Substantia nigra (tissue), 51 donors: ENCODE measurements at places on chromosomes 16 and 17.

DNA sequence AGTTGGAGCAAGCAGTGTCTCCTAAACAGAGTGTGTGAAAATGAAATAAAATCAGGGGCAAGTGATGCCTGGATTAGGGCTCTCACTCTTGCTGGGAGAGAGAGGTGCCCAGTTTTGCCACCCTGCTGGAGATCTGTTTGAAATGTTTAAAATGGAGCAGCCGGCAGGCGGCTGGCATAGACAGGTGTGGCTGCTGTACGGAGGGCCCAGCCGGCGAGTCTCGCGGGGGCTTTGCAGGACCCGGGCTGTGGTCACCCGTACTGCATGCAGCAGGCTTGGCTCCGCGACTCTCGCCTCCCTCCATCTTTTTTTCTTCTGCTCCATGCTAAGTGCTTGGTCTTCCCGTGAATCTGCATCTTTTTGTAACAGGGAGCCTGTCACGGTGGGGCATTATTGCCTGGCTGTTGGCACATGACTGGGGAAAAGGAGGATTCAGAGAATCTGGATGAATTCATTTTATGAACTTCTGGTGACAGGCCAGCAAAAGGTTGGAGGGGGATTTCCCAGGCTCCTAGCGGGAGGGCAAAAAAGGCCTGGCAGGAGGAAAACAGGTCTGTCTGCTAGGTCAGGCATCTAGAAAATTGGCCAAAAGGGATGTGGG is 1.8 kb downstream of the ZNRF1 start:
- DNase-seq = peak; percentile 16

GRCh38 chr17:40478486-40478885 is 22.9 kb downstream of the TNS4 start:
- no peak for DNase-seq

- no peak for DNase-seq
Observed at GRCh38 chr17:65589321-65589720, 27.9 kb upstream of the AXIN2 start.

DNA sequence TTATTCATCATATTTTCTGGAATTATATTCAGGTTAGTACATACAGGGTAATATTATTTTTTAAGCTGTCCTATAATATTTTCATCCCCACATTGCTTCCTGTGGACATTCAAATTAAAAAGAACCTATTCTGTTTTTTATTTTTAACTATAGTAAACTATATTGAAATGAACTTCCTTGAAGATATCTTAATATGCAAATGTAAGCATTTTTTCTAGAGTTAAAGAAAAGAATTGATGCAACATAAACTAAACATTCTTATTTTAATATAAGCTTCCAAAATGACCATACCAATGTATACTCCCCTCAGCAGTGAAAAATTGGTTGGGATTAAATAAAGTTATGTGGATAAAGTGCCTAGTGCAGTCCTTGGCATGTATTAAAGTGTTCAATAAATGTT is 416.6 kb downstream of the KIF2B start:
- no peak for DNase-seq

DNA sequence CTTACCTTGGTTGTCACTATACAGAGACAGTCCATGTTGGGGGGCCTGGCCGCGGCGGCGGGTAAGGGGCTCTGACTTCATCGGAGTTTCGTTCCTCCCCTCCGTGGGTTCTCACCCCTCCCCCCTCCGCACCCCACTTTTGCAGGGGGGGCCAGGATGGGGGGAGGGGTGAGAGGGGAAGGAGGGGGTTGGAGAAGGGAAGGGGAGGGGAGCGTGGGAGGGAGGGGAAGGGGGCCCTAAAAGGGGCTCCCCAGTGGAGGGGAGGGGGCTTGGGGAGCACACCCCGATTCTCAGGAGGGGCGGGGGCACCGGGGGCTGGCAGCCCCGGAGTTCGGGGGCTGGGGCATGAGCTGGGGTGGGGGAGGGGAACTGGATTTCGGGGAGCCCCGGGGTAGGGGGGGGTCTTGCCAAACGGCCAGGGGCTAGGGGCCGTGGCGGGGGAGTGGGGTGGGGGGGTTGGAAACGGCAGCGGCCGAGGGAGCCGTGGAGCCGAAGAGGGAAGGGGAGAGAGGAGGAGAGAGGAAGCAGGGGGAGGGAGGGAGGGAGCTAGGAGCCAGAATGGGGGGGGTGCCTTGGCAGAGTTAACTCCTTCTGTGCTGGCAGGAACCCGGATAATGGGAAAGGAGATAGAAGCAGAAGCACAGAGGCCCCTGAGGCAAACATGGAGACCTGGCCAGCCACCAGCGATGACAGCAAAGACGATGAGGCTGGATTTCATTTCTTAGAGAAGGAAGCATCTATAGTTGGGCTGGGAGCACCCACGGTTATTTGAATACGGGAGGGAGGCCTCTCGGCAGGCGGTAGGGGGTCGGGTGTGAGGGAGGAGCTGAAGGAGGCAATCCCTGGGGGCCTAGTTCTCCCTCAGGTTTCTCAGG is 2.3 kb downstream of the DLG4 start:
- DNase-seq = no peak

- DNase-seq = no peak
Observed at GRCh38 chr16:1491327-1491726, 1.8 kb upstream of the TELO2 start.

DNA sequence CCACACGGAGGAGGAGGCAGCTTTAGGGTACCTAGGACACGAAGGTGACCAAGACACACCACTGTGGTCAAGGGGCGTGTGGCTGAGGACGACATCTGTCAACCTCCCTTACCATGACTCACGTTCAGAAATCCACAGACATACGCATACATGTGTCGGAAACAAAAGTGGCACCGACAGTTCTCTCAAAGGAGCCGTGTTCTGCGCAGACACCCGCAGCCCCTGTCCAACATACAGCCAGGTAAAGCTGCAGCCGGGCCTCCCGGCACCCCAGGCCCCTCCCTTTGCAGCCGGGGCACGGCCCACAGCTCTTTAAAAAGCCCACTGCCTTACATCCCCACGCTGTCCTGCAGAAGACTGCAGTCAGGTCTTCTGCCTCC is 40.5 kb upstream of the KLHDC4 start:
- DNase-seq = no peak

GRCh38 chr17:78898947-78899346 is 4.1 kb downstream of the CEP295NL start:
- no peak for DNase-seq

DNA sequence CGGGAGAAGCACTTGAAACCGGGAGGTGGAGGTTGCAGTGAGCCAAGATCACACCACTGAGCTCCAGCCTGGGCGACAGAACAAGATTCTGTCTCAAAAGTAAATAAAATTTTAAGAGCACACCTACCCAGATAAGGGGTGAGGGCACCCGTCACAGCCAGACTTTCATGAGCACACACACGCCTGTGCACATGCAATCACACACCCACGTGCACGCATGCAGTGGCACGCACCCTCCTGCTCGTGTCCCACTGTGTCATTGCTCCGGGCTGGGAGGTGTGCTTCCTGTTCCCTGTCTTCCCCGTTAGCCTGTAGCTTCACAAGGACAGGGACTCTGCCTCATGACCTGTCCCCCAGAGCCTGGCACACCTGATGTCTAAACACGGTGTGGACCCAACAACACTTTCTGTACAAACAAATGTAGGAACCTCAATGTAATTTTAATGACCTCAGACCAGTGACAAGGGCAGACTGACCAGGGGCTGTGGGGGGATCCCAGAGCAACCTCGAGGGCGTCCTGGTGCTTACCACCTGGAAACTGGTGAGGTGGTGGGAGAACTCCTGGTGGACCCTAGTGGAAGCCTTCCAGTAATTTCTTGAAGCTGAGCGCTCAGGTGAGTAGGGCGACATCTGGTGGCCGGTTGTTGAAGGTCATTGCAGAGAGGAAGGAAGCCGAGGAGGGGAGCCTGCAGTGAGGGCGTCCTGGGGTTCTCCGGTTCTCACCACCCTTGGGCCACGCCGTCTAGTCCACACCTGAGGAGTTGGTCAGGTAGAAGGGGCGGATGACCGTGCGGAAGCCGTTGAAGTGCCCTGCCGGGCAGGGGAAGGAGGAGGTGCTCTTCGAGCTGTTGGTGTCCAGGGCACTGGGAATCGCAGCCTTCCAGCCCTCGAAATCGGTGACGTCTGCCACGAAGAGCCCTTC is 8.6 kb downstream of the LGALS3BP start:
- DNase-seq = peak; percentile 83

DNA sequence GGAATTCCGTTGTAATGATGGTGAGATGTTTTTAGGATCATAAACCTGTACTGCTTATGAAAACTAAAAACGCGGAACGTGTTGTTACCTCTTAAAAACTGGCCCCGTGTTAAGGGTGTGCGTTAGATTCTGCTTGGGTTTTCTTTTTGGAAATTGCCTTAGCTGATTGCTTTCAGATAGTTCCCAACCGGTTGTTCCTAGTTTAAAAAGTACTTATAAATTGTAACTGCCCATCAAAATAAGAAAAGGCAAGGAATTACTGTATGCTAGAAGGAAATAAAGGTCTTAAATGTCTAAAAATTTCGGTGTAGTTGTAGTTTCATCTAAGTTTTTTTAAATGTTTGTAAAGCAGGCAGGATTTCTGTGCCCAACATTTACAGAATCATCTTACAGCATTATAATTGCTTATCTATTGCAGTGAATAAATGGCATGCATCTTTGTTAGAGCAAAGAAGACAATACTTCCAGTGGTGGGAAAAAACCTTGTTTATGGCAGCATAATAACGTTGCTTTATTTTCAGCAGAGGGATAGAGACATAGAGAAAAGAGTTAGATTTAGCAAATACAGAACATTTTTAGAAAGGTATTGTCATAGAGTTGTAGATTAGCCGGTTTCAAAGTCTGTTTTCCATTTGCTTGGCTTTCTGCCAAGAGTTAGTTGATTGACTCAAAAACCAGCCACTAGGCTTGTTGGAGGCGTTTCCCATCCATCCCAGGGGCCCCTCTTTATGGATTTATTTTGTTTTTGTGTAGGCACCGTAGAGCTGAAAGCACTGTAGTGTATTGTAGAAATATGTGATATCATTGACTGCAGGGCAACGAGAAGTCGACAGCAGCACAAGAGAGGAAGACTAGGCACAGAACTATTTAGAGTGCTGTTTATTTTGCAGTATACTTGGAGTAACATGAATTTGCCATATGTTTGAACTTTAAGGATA is 1.7 kb downstream of the PPM1D start:
- DNase-seq = peak; percentile 24

DNA sequence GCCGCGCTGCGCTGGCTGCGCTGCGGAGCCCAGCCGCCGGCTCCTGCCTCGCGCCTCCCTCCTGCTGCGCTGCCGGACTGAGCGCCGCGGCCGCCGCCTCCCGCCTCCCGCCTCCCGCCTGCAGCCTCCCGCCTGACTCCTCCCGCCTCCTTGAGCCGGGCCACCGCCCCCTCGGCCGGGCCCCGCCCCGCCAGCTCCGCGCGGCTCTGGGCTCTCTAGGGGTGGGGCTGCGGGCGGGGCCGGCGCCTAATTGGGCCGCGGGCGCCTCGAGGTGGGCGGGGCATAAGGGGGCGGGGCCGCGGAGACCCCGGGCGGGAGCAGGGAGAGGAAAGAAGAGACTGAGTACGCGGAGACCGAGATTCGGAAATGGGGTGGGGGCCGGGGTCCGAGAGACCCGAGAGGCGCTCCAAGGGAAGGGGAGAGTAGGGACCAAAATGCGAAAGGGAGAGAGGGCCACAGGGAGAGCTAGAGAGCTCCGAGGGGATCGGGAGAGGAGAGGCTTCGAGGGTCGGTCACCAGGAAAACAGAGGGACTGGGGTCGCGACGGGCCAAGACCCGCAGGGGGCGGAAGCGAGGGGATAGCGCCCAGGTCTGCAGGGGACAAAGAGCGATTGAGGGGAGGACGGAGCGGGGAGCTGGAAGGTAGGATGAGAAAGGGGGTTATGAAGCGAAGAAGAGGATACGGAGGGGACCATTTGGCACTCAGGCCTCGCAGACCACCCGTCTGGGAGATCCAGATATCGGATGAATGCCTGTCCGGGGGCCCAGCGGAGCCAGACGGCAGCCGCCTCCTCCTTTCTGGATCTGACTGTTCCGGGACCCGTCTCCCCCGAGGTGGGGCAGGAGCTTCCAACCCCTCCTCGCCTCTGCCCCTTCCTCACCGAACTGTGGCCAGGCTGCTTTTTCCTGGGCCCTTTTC is at the start of gene C1QL1:
Gene C1QL1, minus strand, starts transcription at position 79 of the 919 bp plus-strand sequence. CDS start 255 bp downstream, outside the sequence.
- DNase-seq = peak; percentile 52

DNA sequence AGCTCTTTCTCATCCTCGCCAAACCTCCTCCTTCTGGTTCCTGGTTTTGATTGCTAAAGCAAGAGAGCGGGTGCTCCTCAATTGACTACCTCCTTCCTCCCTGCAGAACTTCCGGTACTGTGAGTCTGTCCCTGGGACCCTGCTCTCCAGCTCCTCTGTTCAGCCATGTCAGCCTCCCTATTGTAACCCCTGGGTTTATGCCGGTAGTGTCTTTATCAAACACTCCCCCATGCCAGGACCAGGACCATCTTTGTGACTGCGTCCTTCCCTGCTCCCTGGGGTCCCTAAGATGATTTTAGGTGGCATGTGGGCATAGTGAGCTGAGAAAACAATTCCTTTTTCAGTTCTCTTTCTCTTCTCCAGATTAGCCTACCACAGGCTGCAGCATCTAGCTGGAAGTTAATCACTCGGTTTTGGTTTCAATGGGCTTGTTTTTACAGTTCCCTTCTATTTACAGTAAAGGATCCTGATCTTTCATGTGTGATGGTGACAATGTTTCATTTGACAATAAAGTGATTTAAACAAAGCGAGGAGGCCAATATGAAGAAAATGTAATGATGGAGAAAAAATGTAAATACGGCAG is 27.7 kb upstream of the IL21R start:
- DNase-seq = peak; percentile 28

- DNase-seq = no peak
Observed at GRCh38 chr17:9230346-9230745, 209.0 kb downstream of the NTN1 start.

- DNase-seq = no peak
Observed at GRCh38 chr17:948284-948852, 31.2 kb downstream of the NXN start.

GRCh38 chr16:1280783-1281182 is 24.9 kb downstream of the TPSD1 start:
- DNase-seq = no peak

DNA sequence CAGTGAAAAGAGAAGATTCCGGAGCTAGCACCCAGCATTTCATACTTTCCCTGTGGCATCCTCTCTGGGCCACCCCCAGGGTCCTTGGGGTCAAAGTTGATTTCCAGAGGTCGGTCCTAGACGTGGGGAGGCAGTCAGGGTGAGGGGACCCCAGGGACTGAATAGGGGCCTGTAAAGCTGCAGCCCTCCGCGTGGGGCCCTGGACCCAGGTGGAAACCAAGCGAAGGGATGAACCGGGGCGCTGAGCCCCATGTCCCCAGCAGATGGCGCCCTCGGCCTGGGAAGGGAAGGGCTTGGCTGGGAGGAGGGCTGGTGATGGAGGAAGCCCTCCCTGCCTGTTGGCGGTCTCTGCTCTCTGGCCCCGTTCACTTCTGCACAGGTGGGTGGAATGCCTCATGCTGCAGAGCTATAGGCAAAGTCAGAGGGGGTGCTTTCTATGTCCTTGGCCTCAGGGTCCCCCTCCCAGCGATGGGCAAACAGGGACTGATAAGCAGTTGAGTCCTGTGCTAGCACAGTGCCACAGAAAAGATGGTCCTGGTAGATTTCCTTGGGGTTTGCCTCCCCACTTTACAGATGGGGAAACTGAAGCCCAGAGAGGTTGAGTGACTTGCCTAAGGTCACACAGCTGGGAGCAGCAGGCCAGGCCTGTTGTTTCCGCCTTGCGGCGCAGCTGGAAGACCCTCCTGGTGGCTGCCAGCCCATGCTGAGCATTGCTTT is 163.4 kb upstream of the CIBAR2 start:
- DNase-seq = peak; percentile 34
